Panc1 (cell line): ENCODE measurements at places on chromosomes 4 and X. TPM values are rescaled to one million over a fixed set of nuclear protein-coding genes. Genes with fewer than 3 reads are reported as not detected.

Gene DDX53
- not detected for total RNA-seq

Gene ZFP92
- total RNA-seq, result 0.90 TPM

Gene NPY1R
- total RNA-seq, result not detected

Gene EGFL6
- total RNA-seq, result not detected

Gene ASMTL
- total RNA-seq, result 16.5 TPM

Gene ZNF732
- not detected for total RNA-seq

Gene AVPR2
- total RNA-seq, result 10.6 TPM

Gene MXRA5
- 14.2 TPM for total RNA-seq

- DNase-seq, result no peak
Observed at GRCh38 chrX:21374994-21375707, 933 bp downstream of the CNKSR2 start.

DNA sequence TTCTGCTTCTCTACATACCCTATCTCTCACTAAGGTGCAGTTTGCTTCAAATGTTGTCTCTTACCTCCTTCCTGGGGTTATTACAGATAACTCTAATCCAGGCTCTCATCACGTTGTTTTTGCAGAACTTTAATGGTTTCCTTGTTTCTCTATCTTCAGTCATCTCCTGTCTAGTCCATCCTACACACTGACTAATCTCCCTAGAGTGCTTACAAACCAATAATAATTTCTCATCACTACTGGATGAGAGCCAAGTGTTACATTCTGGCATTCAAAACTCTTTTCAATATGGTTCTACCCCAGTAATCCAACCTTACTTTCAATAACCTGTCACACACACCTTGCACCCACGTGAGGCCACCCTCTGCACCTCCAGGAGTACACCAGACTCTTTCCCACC, 86.1 kb downstream of the SYNPO2 start:
- DNase-seq, result no peak

DNA sequence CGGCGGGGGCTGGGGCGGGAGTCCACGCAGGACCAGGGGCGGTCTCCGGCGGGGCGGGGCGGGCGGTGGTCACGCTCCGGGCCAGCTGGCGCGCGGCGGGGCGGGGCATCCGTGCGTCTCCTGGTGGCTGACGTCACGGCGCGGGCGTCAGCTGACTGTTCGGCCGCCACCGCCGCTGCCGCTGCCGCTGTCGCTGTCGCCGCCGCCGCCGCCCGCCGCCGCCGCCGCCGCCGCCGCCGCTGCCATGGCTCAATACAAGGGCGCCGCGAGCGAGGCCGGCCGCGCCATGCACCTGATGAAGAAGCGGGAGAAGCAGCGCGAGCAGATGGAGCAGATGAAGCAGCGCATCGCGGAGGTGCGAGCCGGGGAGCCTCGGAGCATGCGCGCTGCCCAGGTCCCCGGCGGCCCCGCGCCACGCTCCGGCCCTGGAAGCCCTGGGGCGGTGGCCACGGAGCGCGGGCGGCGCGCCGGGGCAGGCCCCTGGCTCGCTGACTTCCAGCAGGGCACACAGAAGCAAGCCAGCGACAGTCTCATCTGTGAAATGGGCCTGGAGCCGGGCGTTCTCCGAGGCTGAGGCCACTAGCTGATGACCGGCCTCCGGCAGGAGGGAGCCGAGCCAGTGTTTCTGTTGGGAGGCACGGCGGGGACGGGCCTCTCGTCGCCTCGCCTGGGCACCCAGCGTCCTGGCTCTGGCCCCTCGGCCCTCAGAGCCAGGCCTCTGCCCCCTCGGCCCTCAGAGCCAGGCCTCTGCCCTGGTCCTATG, at the start of gene FAM50A:
FAM50A (plus strand) TSS at position 150 of the 763 bp plus-strand sequence; CDS start at position 245, 95 bp downstream.
- DNase-seq, result no peak

DNA sequence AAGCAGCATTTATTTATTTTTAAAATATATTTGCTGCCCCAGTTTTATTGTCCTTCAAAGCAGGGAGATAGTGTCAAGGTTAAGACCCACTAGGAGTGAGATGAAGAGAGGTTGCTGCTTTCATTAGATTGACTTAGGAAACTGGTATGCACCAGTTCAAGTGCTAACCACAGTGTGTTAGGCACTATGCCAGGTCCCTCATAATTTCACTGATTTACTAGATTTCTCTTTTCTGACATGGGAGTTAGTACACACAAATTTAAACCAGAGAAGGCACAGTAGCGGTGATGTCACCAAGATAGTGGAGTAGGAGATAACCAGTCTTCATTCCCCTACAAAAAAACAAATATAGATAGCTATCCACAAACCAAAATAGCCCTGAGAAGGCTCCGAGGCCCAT, 14.3 kb downstream of the RRAGB start:
- no peak for DNase-seq

DNA sequence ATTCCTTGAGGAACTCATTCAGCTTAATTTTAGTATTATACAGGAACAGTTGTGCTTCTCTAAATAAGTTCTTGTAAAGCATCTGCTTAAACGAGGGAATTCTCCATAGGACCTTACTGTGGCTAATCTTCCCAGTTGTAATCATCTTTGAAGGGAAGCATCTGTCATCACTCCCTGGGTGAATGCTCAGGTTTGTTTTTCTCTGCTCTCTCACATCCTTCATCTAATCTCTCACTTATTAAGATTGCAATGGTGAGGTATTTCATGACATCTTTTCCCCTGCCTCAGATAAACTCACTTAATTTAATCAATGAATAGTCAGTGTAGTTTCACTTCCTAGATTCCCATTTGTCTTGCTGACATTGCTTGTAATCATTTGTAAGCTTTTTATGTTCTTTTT, 121.8 kb upstream of the ADAMTS3 start:
- DNase-seq, result no peak

DNA sequence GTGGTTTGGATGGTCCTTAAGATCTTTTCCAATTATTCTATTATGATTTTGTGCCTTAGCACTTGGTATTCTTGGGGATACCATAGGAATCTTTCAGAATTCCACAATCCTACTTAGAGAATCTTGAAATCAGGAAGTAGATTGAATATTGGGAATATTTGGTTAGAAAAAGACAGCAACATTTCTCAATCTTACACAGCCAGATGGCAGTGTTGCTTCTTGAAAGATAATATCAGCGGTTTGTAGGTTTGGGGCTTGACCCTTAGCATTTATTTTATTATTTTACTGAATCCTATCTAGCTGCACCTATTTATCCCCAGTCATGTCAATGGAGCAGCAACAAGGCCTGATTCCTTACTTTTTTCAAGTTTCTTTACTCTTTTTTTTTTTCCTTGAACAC, 28.6 kb downstream of the MAGEB1 start:
- no peak for DNase-seq

DNA sequence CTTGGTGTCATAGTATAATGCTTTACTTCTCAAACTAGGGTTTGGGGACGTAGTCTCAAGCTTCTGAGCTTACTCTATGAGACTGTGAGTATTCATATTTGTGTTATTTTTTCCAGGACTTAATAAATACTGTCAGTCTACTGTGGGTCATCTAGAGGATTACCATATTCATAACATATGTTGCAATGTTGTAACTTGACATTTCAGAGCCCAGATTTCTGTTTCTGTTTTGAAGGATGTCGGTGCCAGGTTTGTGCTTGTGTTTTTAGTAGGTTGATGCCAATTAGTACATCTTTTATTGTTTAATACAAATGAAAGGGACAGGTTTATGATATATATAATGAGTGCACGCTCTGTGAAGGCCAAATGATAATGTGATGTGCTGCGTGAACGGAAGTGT, 69.6 kb downstream of the SPANXN4 start:
- DNase-seq, result no peak

- no peak for DNase-seq
Observed at GRCh38 chr4:86594559-86595425, 677 bp downstream of the PTPN13 start.

DNA sequence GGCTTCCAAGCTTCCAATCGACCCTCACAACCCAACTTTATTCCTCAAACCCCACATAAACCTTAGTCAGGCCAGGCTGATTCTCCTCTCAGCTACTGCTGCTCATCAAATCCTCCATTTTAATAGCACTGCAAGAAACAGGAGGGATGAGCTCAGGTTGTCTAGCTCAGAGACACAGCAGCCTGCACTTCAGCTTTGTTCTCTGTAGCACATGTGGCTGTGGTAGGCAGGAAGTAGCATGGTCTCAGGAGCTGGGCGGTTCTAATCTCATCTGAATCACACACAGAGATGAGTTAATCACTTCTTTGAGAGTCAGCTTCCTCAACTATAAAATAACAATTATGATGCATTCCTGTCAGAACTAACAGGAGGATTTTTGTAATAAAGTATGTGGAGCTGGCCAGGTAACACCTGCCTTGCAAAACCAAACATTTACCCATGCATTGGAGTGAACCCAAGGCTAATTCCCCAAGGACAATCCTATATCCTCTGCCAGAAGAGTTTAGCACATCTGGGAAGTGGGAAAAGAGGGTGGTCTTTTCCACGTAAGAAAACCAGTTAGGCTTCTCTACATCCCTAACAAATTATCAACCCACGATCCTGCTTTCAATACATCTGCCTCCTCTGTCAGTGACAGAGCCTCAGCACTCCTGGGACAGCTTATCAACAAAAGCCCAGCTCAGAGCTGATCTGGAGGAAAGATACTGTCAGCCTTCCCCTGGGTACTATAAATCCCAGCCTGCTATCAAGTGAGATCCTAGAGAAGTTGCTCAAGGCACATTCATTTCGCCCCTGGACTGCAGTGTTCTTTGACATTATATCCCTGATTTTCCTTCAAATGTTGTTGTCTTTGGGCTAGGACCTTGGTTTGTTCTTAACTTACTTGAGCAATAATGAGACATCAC, 32.8 kb downstream of the ELOVL6 start:
- no peak for DNase-seq

- DNase-seq, result no peak
Observed at GRCh38 chr4:57448452-57448851, 338.3 kb upstream of the IGFBP7 start.

DNA sequence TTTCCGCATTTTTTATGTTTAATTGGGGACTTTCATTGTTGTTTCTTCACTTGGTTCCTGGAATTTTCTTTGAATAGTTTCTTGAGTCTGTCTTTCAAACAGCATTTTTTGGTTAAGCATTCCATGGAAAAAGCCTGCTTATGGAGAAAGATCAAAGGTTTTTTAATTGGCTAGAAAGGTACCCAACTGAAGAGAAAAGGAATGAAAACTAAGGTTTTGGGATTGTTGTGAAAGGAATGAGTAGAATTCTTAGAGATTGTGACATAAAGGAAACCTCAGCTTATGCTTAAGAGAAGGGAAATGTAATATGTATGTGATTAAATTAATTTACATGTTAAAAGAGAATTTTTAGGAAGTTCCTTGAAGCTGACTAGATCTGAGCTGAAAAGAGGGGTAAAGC, 82.8 kb downstream of the CCKAR start:
- no peak for DNase-seq

GRCh38 chr4:121784975-121785374, 16.1 kb upstream of the EXOSC9 start:
- no peak for DNase-seq

- DNase-seq, result no peak
Observed at GRCh38 chr4:5824635-5825034, 68.3 kb downstream of the CRMP1 start.

DNA sequence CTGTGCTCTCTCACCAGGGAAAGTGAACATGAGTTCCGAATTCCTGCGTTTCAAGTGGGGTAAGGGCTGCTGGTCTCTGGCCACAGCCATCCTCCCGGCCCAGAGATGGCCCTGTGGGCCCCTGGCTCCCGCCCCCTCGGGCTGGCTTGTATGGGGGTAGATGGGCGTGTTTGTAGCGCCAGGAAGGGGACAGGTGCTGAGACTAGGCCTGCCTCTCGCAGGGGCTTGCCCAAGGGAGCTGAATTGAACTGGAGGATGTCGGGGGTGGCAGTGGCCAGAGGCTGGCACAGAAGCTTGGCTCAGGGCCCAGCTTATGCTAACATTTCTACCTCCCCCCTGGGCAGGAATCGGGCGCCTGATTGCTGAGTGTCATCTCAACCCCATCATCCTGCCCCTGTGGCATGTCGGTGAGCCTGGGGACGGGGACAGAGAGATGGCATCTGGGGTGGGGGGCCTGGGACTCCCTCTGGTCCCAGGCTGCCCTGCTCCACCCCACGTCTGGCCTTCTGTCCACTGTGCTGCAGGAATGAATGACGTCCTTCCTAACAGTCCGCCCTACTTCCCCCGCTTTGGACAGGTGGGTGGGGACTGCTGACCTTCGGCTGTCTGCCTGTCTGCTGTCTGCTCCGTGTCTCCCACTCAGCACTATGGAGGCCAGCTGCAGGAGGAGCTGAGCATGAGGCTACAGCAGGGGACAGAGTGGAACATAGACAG, 8.5 kb downstream of the TAFAZZIN start:
- DNase-seq, result no peak

DNA sequence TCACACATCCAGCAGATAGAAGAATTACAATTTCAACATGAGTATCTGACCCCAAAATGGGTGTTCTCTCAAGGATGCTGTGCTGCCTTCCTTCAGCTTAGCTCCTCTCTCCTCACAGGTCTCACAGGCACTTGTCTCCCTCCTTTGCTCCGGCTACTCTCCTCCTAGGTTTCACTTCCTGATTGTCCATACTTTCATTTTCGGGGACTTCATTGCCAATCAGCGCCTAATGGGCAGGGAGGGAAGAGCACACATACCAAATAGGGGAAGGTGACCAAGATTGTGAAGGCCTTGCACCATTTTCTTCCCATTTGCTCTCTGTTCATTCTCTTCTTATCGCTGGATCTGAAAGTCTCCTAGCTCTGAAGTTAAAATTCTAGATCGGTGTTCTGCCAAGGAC, 125.4 kb upstream of the EOLA2 start:
- DNase-seq, result no peak

DNA sequence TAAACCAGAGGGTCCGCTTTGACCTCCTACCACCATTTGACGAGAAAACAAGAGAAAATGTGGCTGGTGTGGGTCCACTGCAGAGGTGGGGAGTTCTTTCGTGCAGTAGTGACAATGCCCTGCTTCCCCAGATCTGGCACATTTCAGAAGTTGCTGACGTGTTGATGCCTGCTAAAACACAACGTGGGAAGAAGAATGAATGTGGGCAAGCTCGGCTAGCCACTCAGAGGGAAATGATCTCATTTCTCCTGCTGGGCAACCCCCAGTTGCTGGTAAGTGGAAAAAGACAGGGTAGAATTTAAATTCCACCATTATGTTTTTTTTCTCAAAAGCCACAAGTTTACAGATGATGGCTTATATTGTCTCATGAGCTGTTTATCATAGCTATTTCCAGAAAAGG, 77.9 kb downstream of the LUZP4 start:
- no peak for DNase-seq

- no peak for DNase-seq
Observed at GRCh38 chrX:13198762-13199064, 121.1 kb downstream of the ATXN3L start.

GRCh38 chr4:1472148-1472797, 66.0 kb upstream of the NKX1-1 start:
- DNase-seq, result no peak
